Stimulated activated CD4-positive, alpha-beta T cell treated with anti-CD3 and anti-CD28 coated beads, Interleukin-15, amount 100 ng/mL, for 1 hour (primary cell): ENCODE measurements at places on chromosomes 12 and 14.

DNA sequence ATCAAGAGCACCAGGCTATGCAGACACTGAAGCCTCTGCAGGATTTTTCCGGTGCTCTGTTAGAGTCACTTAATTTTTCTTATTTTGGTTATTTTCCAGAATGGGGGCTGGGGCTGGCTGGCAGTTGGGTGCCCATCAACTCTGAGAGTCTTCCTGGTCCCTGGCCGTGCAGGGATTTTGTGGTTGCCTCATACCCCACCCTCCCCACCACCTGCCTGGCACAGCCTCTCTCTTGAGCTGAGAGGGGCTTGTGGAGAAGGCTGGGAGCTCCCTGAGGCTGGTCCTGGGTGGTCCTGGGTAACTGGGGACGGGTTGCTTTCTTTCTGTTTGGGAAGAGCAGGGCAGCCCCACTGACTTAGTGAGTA is 23.3 kb downstream of the LRTM2 start:
- DNase-seq = no peak

GRCh38 chr12:76457010-76457409 is 102.6 kb downstream of the OSBPL8 start:
- DNase-seq = no peak

DNA sequence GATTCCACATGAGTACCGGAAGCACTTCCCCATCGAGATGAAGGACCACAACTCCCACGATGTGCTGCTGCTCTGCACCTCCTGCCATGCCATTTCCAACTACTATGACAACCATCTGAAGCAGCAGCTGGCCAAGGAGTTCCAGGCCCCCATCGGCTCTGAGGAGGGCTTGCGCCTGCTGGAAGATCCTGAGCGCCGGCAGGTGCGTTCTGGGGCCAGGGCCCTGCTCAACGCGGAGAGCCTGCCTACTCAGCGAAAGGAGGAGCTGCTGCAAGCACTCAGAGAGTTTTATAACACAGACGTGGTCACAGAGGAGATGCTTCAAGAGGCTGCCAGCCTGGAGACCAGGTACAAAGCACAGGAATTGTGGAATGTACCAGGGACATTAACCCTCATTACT is 22.4 kb upstream of the GALNT16 start:
- DNase-seq = no peak

DNA sequence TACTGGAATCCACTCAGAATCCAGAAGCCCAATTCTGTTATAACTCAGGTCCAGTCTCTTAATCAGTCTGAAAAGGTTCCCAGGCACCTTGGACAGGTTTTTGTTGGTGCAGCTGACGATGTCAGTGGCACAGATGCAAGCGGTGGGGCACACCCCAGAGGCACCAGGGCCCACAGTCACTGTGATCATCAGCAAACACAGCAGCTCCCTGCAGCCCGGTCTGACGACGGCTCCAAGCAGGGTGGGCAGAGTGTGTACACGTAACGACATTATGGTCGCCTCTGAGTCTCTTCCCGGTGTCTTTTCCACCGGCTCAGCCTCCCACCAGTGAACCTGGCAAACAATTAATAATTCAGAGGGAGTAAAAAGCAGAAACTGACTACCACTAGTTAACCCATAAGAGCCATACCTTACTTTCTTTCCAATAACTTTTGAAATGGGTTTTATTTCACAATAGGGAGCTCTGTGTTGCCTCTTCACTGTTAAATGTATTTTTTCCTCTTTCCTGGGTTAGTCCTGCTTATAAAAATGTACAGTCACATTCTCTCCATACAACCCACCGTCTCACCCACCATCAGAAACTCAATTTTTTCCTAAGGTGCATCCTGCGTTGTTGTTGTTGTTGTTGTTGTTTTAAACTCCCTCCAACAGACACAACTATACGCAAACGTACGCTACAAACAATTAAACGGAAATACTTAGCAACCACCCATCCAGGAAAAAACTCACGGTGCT is 521 bp upstream of the PCED1B start:
- DNase-seq = no peak

DNA sequence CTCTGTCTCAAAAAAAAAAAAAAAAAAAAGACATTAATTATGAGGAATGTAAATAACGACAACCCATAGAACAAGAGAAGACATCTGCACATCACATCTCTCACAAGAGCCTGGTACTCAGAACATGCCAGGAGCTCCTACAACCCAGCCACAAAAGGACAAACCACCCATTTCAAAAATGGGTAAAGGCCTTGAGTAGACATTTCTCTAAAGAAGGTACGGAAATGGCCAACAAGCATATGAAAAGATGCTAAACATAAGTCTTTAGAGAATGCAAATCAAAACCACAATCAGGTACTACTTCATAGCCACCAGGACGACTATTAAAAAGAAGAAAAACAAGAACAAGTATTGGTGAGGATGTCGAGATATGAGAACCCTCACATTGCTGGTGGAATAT is 13.3 kb downstream of the AMN start:
- no peak for DNase-seq

- DNase-seq = no peak
Measured at GRCh38 chr14:76334316-76334715, 41.6 kb upstream of the ESRRB start.

DNA sequence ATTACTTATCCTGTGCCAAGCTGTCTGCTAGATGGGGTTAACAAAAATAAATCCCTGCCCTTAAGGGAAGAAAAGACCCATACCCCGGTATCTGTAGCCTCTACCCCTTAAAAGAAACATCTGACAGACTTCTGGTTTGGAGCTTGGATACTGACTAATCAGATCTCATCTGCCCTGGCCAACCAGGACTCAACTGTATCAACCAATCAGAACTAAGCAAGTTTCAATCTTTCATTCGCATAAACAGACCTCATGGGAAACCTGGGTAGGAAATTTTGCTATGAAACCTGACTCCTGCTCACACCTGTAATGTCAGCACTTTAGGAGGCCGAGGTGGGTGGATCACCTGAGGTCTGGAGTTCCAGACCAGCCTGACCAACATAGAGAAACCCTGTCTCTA is 26.4 kb upstream of the PRMT8 start:
- DNase-seq = no peak

- DNase-seq = no peak
Measured at GRCh38 chr14:30980980-30981379, 44.5 kb upstream of the AP4S1 start.

DNA sequence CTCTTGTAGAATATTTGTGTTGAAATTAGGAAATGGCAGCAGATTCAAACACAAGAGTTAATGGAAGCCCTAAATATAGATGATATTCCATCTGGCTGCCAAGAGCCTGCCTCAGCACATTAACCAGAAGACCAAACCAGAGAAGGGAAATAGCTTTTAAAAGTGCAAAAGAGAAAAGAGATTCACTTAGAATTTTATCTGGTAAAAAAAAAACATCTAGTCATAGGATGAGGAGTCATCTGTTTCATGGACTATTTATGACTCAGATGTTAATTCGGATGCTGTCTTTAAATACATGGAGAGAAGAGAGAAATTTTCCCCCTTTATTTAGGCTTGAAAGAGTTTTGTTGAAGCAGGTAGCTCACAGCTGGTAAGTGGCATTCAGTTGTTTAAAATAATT is 201.6 kb upstream of the NUDT4 start:
- no peak for DNase-seq

DNA sequence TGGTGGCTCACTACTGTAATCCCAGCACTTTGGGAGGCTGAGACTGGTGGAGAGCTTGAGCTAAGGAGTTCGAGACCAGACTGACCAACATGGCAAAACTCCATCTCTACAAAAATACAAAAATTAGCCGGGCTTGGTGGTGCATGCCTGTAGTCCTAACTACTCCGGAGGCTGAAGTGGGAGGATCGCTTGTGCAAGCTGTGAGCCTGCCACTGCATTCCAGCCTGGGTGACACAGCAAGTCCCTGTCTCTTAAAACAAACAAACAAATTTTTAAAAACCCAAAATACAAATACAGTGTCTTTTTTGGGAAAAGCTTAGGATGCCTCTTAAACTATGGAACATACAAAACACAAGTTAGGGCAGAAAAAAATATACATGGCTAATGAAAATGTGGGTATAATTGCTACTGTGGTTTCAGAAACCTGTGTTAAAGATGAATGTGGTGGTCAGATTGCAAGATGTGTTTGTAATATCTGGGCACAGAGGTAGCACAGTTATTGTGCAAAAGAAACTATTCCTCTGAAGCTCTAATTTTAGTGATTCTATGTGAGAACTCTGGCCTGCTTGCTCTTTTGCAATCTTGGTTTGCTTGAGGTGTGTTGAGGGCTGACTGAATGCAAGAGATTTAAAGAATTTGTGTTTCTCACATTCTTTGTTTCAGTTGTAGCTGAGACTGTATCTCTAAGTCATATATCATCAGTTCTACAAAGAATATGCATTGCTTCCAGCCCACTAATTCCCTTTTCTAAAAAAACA is 3.9 kb upstream of the HSPA2 start:
- DNase-seq = no peak
